Activated T-helper 2 cell treated with anti-CD3 and anti-CD28 coated beads, Interferon-gamma antibody, Interleukin-2, Interleukin-4, amounts not matched to agents 10 μg/mL and 5 μg/mL and 100 μg/mL, durations not matched to agents 14 hours and 24 hours and 36 hours (primary cell): ENCODE measurements at places on chromosomes 7 and 10. TPM values are rescaled to one million over a fixed set of nuclear protein-coding genes. Genes with fewer than 3 reads are reported as not detected.

- H3K4me3 ChIP-seq: no peak overlapping the region
- no peaks in the 10 kb centered on the region for H3K4me1 ChIP-seq
- no peak for DNase-seq
- no peak overlapping the region for H3K27ac ChIP-seq
Measured at GRCh38 chr7:6284055-6284400, 11.6 kb upstream of the CYTH3 start.

NHLRC2 gene
- total RNA-seq: 25.9 and 26.0 TPM in 2 replicates

CACNA2D1 gene
- not detected in 2 replicates for total RNA-seq

TRIM73 gene
- 5.7 and 6.4 TPM in 2 replicates for total RNA-seq

DNA sequence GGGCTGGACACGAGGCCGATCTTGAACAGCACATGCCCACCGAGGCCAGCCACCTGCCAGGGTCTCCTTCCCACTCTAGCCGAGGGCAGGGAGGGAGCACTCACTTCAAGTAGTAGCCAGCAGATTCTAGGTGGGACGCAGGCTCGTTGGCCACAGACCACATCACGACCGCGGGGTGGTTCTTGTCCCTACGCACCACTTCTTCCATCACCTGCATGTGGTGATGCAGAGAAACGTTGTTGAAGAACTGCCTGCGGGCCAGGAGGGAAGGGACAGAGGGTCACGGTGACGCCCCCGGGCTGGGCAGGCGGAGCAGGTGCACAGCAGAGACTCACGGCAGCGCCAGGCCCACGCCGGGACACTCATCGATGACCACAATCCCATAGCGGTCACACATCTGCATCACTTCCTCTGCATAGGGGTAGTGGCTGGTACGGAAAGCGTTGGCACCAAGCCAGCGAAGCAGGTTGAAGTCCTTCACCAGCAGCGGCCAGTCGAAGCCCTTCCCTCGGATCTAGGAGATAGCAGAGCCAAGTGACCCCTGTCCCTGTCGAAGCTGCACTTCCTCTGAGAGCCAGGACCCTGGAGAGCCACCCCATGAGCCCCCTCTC is 7.7 kb downstream of the GUSB start:
- H3K4me1 ChIP-seq: no peaks in the 10 kb centered on the region
- no peak overlapping the region for H3K27ac ChIP-seq
- H3K27me3 ChIP-seq: no peaks in the 10 kb centered on the region
- DNase-seq: no peak
- H3K4me3 ChIP-seq: no peak overlapping the region
- H3K36me3 ChIP-seq: peaks cover 56% of the 10 kb centered on the region

GRCh38 chr7:5755704-5756504 is 25.6 kb downstream of the RNF216 start:
- peaks cover 51% of the 10 kb centered on the region for H3K36me3 ChIP-seq
- peaks cover 6% of the 10 kb centered on the region for H3K4me1 ChIP-seq
- DNase-seq: no peak
- no peaks in the 10 kb centered on the region for H3K27me3 ChIP-seq
- H3K27ac ChIP-seq: peak overlapping the region; percentile 7

- peaks cover 82% of the 10 kb centered on the region for H3K27me3 ChIP-seq
- no peak overlapping the region for H3K4me3 ChIP-seq
- H3K36me3 ChIP-seq: no peaks in the 10 kb centered on the region
- peaks cover 10% of the 10 kb centered on the region for H3K4me1 ChIP-seq
Measured at GRCh38 chr10:11009471-11010308, 8.0 kb upstream of the CELF2 start.

PCDH15 gene
- 0.07 TPM in 1 of 2 replicates, not detected in the other for total RNA-seq

DNA sequence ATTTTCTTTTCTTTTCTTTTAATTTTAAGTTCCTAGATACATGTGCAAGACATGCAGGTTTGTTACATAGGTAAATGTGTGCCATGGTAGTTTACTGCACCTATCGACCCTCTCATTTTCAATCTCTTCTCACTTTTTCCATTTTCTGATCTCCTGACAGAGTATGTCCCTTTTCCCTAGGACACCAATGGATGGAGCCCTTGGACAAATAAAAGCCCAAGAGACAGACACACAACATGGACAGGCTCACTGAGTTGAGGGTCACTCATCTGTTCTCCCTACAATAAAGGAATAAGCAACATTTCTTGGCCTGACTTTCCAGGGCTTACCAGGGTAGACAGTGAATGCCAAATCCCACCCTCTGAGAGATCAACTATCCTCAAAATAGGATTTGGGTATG is 15.2 kb upstream of the UBE2D1 start:
- H3K36me3 ChIP-seq: no peaks in the 10 kb centered on the region
- H3K4me1 ChIP-seq: peaks cover 7% of the 10 kb centered on the region
- peaks cover 20% of the 10 kb centered on the region for H3K27me3 ChIP-seq
- H3K4me3 ChIP-seq: no peak overlapping the region
- DNase-seq: no peak

DNA sequence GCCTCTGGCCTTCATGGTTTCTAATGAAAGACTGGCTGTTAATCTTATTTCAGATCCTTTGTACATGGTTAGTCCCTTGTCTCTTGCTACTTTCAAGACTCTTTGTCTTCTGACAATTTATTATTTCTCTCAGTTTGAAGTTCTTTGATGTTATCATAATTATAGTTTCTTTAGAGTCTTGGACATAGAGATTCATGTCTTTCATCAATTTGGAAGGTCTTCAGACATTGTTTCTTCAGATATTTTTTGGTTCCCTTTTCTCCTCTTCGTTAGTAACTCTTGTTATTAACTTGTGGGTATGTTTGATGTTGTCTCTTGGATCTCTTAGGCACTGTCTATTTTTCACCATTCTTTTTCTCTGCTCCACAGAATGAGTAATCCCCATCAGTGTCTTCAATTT is 8.7 kb downstream of the ZNF37A start:
- H3K4me1 ChIP-seq: peaks cover 3% of the 10 kb centered on the region
- H3K27me3 ChIP-seq: no peaks in the 10 kb centered on the region
- no peak overlapping the region for H3K27ac ChIP-seq
- H3K36me3 ChIP-seq: peaks cover 100% of the 10 kb centered on the region

CDC14C gene
- total RNA-seq: not detected in 2 replicates

GRCh38 chr10:115023715-115024114 is 69.5 kb upstream of the ATRNL1 start:
- no peak for DNase-seq
- H3K4me3 ChIP-seq: no peak overlapping the region
- no peaks in the 10 kb centered on the region for H3K36me3 ChIP-seq

NPY4R gene
- not detected in 2 replicates for total RNA-seq

OR2A12 gene
- not detected in 2 replicates for total RNA-seq

GRCh38 chr10:69489506-69490090 is 38.3 kb downstream of the TSPAN15 start:
- H3K4me1 ChIP-seq: no peaks in the 10 kb centered on the region
- DNase-seq: no peak
- H3K27me3 ChIP-seq: no peaks in the 10 kb centered on the region
- no peak overlapping the region for H3K4me3 ChIP-seq

DNA sequence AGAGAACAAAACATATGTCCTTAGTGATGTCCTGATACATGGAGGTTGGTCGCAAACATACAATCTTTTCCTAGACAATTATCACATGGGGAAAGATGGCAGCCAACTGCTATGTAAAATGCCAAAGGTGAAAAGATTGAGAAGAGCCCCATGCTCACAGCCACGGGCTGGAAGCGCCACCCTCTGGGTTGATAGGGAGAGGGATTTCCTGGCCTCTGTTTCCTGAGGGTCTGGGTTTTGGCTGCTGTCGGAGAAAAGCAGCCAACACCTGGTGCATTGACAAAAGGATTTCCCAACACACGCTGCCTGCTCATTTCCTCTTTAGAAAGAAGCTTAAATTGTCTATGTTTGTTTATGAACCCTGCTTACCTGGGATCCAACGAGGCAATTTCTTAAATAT is 43.8 kb downstream of the ITIH5 start:
- peaks cover 8% of the 10 kb centered on the region for H3K27me3 ChIP-seq
- H3K4me1 ChIP-seq: no peaks in the 10 kb centered on the region
- no peak overlapping the region for H3K27ac ChIP-seq
- no peak for DNase-seq
- no peak overlapping the region for H3K4me3 ChIP-seq
- no peaks in the 10 kb centered on the region for H3K36me3 ChIP-seq

NUTM2D gene
- 1.9 and 2.7 TPM in 2 replicates for total RNA-seq

DNA sequence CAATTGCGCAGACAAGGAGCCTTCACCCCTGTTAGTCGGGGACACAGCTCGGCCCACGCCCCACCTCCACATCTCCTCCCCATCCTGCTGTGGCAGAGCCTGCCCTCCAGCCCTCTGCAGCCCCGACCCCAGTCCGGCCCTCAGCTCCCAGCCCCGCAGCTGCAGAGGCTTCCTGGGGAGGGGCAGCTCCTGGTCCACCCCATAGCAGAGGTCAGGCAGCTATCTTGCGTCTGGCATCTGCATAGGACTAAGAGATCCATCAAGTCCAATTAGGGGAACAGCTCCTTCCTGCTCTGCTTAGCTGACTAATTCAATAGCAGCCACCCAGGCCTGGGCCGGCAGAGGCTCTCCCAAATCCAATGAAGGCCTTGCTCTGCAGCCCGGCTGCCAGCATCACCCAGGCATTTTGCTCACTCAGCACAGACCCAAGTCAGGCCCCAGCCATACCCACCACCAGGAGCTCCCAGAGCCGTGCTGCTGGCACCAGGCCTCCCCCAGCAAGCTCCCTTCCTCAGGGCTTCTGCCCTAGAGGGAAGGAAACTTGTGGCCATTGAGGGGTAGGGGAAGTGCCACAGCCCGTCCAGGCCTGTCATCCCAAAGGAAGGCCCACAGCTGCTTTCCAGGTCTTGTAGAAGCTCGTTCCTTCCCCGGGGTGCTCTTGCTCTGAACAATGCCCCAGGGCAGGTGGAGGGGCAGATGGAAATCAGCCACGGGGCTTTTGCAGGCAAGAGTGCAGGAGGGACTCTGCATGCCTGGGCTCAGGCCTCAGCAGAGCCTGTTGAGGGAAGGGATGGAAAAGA is 106.2 kb upstream of the RET start:
- no peak overlapping the region for H3K27ac ChIP-seq
- H3K36me3 ChIP-seq: no peaks in the 10 kb centered on the region
- peak; percentile 6 for DNase-seq
- H3K4me1 ChIP-seq: no peaks in the 10 kb centered on the region
- no peak overlapping the region for H3K4me3 ChIP-seq

IKZF1 gene
- 360 and 371 TPM in 2 replicates for total RNA-seq

CALHM3 gene
- not detected in 2 replicates for total RNA-seq
